ENCODE measurements at places on chromosomes 12 and 14. TPM values are rescaled to one million over a fixed set of nuclear protein-coding genes. Genes with fewer than 3 reads are reported as not detected.

DNA sequence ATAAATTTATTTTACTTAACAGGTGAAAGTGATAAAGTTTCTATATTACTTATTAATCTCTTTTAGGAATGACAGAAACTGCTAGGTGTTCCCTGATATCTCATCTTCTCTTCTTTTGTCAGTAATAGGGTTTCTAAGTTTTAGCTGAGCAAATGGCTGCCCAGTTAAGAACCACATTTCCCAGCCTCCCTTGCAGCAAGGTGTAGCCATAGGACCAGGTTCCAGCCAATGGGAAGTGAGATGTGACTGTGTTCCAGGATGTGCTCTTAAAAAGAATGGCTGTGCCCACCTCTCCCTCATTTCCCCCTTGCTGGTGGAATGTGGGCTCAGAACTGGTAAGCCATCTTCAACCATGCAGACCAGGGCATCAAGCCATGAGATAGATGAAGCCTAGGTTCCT lies 165.6 kb downstream of the HELB start:
- no peak for DNase-seq

DNA sequence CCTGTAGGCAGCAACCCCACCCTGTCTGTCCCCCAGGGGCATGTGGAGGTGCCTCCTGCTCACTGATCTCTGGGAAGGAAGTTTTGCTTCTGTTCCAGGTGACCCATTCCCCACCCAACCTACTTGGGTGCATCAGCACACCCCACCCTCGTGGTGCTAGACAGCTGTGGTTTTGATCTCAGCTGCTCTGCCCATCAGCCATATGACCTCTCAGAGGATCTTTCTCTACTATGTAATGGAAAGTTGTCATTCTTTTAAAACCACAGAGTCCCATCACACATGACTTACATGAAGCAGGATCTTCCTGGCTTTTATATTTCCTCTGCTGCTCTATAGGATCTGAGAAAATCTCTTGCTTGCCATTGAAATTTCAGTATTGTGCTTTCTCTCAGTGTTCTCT lies 13.5 kb upstream of the KRT82 start:
- no peak for DNase-seq

GRCh38 chr14:101599234-101599885 lies 38.1 kb downstream of the DIO3 start:
- no peak for DNase-seq

DNA sequence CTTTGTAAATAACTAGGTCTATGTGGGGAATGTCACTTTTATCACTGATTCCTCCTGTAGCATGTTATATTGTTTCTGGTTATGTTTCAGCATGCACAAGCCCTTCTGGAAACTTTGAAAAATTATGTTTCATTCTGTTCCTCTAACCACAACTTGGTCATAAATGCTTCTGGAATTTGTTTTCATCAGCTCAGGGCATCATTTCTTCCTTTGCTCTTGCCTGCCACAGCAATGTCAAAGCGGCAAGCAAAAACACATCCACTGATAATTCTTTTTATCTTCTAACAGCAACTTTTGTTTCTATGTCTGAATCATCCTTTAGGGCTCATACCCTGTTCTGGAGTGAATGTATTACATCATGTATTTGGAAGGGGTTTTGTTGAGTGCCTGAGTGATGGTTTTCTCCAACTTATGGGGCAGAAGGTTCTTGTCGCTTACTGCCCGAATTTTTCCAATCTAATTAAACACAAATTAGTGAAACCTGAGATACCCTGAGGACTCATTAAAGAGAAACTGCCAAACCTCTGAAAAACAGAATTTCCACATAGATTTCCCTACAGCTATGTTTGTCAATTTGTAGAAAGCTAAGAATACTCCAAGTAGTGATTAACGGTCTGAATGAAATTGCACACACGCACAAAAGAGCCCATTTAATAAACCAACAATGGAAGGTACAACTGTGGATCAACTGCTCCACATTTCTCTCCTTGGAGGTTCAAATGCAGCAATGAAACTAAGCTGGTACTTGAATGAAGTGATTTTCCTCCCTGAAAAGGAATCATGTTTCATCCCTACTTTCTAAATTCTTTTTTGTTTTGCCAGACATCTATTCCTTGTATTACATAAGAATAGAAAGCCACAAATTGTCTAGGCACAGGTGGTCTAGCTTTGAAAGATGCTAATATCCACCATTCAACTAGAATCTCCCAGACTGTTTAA lies 173.5 kb upstream of the KRR1 start:
- DNase-seq, result no peak

DNA sequence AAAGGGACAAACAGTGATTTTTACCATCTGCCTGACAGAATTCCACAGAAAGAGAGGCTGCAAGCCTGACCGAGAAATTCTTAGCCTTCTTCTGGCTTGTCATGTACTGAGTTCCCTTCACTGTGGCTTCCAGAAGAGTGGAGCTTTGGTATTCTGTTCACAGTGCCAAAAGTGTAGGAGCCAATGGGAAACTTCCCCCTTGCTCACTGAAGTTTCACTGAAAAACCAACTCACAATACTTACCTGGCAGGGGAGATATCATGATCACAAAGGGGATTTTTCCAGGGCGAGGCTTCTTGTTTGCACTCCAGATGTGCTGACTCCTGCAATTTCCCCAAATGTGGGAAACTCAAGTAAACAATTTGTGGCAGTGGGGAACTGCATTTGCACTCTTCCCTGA lies 31.7 kb upstream of the MMP19 start:
- no peak for DNase-seq

DNA sequence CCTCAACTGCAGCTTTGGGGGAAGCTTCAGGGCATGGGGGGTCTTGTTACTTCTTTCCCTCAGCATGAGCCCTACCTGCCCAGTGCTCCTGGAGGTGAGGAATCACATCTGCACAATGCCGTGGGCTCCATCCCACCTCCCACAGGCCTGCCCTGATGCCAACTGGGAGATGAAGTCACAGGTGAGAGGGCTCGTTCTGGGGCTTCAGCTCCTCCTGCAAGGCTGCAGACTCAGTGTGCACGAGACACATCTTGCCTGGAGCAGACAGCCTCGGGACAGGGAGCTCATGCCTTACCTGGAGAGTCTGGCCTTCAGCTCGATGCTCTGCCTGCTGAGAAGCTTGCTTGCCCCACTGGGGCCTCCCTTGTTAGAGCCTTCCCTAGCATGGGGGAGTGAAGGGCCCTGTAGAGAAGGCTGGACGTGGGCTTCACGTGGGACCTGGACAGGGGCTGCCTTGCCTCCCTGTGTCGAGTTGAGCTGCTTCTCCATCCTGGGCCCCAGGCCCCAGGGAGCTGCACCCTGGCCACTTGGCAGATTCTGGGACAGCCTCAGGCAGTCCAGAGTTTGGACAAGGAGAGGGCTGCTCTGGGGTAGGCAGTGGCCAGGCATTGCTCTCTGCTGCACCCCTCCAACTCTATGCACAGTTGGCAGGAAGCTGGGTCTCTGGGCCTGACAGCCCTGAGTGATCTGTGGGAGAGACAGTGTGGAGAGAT lies 171.4 kb downstream of the KIF26A start:
- peak; percentile 5 for DNase-seq

Gene GSC
- not detected for total RNA-seq

DNA sequence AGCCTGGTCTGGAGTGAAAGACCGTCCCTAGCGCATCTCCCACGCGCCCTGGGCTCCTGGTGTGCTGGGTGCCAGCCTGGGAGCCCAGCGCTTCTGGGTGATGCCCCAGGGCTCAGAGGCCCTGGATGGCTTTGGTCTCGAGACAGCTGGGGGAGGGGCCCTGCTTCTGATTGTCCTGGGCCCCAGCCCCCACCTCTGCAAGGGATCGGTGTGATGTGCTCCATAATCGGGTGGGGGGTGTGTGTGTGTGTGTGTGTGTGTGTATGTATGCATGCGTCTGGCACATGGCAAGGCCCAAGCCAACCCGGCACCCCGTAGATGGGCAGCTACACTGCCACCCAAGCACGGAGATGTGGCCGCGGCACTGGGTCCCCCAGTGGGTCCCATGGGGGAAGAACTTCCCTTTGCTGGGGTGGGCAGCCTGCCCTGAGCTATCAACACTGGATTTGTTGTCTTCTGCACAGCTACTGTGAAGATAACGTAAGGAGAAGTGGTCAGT lies 3.1 kb downstream of the ZBTB42 start:
- peak; percentile 18 for DNase-seq

Gene STXBP6
- 0.49 TPM for total RNA-seq

GRCh38 chr12:26678697-26679660 lies 154.0 kb downstream of the ITPR2 start:
- no peak for DNase-seq

GRCh38 chr14:54617467-54617866 lies 50.5 kb downstream of the SAMD4A start:
- no peak for DNase-seq

Gene ANKS1B
- 11.3 TPM for total RNA-seq

DNA sequence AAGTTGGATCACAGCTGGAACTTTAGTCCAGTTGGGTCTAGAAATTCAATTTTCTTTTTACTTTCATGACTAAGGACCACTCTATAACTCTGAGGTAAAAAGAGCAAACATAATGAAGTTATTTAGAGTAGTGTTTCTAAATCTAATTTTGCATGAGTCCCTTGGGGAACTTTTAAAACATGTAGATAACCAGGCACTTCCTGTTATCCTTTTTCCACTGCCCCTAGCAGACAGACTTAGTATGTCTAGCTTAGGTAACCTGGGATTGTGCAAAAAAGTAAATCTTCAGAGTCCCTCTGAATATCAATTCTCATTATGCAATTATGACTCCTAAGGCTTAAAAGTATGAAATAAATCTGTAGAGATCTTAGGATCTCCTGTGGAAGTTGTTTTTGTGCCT lies 371.2 kb downstream of the DIO2 start:
- DNase-seq, result no peak

GRCh38 chr12:81000831-81001230 lies 63.1 kb upstream of the LIN7A start:
- no peak for DNase-seq

Gene AHNAK2
- 44.8 TPM for total RNA-seq

DNA sequence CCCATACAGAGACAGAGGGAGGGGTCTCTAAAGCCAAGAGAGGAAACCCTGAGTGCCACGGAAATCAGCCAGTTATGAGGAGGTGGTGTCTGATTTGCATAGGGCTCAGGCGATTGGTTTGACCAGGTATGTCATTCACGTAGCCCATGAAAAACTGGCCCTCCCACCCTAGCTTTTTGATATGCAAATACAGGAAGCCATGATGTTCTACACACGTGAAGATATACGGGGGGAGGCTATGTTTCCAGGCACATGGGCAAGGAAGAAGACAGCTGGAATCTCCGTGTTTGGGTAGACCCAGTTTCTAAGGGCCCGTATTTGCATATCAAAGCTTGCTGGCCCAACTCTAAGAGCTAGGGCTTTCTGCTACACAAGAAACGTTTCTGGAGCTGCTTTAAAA lies 717.8 kb upstream of the SEL1L start:
- DNase-seq, result no peak

Gene CCDC60
- total RNA-seq, result 3.8 TPM

DNA sequence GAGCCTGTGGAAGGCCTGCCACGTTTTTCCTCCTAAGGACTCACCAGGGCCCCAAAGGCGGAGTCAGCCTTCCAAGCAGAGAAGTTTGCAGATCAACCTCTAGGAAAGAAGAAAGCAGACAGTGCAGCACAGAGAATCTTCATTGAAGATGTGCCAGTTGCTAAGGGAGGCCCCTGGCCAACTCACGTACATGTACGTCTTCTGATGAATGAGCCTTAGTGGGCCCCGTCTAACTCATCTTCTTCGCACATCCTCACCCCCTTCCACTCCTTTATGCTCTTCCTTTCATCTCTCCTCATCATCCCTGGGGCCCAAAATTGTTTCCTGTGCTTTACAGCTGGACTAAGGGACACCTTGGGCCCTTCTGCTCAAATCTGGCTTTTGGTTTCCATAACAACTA lies 703.0 kb upstream of the TBX3 start:
- DNase-seq, result no peak

Gene CD163
- 20.6 TPM for total RNA-seq

DNA sequence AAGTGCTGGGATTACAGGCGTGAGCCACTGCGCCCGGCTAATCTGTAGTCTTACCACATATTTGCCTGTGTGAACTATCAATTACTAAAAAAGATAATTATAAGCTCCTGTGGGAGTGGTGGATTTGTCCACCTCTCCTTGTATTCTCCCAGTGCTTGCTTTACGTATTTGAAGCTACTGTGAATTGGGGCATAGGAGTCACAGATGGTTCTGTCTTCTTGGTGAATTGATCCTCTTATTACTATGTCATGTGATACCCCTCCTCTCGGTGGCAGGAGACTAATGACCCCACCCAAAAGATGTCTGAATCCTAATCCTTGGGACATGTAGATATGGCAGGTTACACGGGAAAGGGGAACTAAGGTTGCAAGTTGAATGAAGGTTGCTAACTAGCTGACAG lies 11.8 kb downstream of the GPR132 start:
- DNase-seq, result no peak

Gene IQSEC3
- total RNA-seq, result 41.4 TPM

- DNase-seq, result no peak
Observed at GRCh38 chr12:82682851-82683261, 3.9 kb upstream of the TMTC2 start.

GRCh38 chr14:21436567-21437062 lies 19.3 kb downstream of the CHD8 start:
- no peak for DNase-seq

DNA sequence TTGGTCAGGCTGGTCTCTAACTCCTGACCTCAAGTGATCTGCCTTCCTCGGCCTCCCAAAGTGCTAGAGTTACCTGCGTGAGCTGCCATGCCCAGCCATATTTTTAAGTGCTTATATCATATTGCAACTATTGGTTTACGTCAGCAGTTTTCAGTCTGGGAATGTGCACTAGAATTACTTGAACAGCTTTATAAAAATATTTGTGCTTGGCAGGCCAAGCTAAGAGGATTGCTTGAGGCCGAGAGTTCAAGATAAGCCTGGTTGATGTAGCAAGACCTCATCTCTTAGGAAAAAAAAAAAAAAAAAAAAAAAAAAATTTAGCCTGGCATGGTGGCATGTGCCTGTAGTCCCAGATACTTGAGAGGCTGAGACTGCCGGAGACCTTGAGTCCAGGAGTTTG lies 17.1 kb downstream of the KIAA0586 start:
- no peak for DNase-seq

GRCh38 chr12:131218026-131218922 lies 264.6 kb downstream of the ADGRD1 start:
- no peak for DNase-seq

Gene ACVRL1
- total RNA-seq, result 0.39 TPM

GRCh38 chr12:116418551-116418950 lies 140.6 kb upstream of the MAP1LC3B2 start:
- no peak for DNase-seq
